Fibroblast of mammary gland (primary cell): ENCODE measurements at places on chromosomes 16 and 17.

GRCh38 chr17:13569398-13570123 lies 32.2 kb downstream of the HS3ST3A1 start:
- DNase-seq: no peak

DNA sequence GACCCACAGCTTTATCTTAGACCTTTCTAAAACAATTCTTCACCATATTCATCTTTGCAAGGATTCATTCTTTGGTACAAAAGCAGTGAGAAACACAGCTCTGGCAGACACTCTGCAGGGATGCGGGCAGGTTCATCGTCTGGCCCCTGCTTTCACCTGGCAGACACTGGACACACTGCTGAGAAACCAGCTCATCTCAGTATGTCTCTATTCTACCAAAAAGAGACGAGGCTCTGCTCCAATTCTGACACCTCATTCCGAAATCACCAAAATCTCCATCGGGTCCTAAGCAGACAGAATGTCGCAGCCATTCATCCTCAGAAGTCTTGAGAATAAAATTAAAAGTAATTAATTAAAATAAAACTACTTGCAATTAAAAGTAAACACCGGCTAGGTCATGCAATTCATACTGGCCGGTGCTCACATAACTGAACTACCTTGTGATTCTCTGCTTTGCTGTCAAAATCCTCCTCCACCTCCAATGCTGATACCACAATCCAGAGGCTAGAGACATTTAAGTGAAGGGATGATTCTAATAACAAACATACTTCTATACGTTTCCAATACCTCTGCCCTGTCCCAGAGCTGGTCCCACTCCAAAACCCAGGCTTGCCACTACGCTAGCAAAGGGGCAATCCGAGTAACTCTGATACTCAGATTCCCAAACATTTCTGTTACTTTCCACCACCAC lies 1.3 kb downstream of the RNF157 start:
- DNase-seq: no peak

- no peak for DNase-seq
These were observed 8.1 kb upstream of the NAGLU start for GRCh38 chr17:42527932-42528331.

DNA sequence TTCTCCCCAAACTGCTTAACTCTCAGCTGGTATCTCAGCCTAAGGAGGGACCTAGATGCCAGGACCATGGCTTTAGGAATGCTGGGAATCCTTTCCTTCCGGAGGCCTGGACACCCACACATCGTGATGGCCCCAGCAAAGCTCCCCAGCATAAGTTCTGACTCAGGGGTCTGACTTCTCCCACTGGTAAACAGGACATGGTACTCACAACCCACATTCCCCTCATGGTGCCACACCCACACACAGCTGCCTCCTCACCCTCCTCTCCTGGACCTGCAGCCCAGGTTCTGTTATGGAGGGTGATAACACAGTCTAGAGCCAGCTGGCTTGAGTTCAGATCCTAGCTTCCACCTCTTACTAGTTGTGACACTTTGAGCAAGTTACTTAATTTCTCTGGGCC lies 719 bp upstream of the RNF227 start:
- DNase-seq: peak; percentile 58

DNA sequence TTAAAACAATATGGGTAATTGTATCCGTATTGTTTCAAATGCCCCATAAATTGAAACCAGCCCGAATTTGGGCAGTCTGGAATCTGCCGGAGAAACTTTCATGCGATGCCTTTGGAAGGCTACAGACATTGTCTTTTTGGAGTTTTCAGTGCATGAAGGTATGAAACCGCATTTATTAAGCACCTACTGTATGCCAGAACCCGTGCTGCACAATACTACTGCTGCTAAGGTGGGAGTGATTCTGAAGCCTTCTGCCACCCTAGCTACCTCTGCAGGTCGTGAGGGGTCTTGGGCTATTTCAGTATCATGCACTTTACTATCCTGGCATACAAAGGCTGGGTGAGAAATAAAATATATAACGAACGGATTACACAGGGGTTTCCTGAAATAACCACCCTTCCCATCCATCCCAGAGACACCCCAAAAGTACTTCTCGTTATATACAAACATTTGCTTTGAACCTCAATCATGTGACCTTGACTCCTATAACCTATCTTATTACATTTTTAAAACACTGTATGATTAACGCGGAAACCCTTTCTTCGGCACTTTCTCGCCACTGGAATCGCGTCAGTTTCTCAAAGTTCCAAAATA lies 1.0 kb upstream of the MSI2 start:
- peak; percentile 22 for DNase-seq

GRCh38 chr16:11539641-11540050 lies 47.1 kb downstream of the LITAF start:
- DNase-seq: no peak

GRCh38 chr17:32593003-32593402 lies 106.2 kb downstream of the CDK5R1 start:
- no peak for DNase-seq

GRCh38 chr17:4446326-4447071 lies 12.8 kb downstream of the SPNS3 start:
- no peak for DNase-seq

DNA sequence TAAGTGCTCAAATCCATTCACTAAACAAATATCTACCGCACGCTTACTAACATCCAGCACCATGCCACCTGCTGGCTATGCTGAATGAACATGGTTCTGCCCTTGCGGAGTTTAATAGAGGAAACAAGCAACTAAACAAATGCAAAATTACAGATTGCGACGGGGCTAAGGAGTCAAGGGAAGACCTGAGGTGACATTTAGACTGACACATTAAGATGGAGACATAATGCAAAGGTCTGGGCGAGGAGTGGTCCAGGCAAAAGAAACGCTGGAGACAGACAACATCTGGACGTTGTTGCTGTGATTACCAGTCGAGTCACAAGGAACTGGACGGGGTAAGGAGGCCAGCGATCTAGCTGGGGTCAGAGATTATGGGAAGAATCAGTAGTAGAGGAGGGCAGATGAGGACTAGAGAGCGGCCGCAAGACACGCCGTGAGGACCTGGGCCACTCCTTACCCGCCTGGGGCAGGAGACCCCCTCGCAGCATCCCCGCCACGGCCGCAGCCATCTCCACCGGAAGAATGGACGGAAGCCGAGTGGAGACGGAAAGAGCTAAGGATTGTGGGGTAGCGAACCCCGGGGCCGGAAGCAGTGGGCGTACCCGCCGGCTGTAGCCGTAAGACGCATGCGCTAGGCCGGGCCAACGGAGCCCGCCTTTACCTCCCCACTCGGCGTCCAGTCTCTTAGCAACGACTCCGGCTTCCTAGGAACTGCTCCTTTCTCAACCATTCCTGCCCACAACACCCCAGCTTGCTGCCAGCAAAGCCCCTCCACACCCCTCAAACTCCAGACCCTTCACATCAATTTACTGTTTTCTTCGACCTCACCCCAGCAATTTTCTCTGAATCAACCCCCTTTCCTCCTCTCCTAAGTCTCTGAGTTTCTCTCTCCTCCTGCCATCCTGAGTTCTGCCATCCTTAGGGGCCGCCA lies at the start of the genes LRRC46 and MRPL10:
Gene LRRC46, plus strand, starts transcription at position 668 of the 931 bp plus-strand sequence. CDS start 320 bp downstream, outside the sequence.
Gene MRPL10, minus strand, starts transcription at position 539 of the 931 bp plus-strand sequence. Its CDS starts 30 bp downstream, at position 509.
- DNase-seq: peak; percentile 89

- no peak for DNase-seq
These were observed 8.8 kb downstream of the FAM171A2 start for GRCh38 chr17:44354582-44355561.

GRCh38 chr17:79971651-79972050 lies 64.0 kb downstream of the TBC1D16 start:
- DNase-seq: no peak

- peak; percentile 31 for DNase-seq
These were observed 3.3 kb upstream of the NACA2 start for GRCh38 chr17:61594294-61594825.

DNA sequence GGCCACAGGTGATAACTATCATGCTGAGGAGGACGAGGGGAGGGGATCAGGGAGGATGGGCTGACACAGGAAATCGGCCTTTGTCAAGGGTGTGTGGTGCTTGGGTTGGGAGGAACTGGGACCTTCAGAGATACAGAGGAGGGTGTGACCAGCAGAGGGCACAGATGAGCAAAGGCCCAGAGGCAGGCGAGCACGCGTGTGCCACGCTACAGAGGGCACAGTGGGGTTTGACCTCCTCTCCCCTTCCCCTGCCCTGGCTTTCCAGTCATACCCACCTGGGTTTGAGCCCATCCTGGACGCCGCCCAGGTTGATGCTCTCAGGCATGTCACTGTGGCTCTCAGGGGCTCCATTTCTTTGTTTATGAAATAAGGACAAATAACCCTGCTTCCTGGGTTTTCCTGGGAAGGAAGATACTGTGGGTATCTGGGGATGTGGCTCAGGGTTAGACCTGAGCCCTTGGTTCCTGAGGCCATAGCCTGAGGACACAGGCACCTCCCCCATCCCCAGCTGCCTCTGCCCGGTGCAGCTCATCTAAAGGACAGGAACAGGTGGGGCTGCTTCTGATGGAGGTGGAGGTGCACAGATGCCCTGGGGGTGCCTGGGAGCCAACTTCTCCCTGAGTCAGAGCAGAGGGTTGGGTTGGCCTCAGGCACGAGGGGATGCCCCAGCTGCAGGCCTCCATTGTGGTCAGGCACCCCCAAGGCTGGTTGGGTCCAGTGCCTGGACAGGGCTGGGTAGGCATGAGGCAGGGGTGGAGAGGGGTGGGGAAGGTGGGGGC lies 51.8 kb downstream of the BEAN1 start:
- DNase-seq: peak; percentile 65

DNA sequence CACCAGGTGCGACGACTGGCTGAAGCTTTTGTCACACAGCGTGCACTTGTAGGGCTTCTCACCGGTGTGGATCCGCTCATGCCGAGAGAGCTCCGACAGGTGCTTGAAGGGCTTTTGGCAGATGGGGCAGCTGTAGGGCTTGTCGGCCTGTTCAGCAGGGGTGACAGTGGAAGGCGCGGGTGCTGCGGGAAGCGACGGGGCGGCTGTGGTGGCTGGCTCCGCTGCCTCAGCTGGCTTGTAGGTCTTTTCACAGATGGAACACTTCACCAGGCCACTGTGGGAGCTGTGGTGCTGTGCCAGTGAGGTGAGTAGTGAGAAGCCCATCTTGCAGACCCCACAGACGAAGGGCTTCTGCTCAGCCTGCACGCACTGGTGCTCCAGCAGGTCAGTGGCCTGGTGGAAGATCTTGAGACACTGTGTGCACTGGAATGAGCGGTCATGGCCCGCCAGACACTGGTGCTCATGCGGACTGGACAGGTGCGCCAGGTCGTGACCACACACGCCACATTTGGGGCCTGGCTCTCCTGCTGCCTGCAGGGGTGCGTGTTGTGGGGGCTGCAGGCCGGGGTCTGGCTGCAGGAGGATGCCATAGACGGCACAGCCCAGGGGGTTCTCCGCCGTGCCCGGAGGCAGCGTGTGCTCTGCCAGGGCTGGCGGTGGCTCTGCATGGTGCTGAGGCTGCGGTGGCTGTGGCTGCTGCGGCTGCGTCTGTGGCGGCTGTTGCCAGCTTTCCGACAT lies 2.8 kb downstream of the ZNF319 start:
- no peak for DNase-seq

DNA sequence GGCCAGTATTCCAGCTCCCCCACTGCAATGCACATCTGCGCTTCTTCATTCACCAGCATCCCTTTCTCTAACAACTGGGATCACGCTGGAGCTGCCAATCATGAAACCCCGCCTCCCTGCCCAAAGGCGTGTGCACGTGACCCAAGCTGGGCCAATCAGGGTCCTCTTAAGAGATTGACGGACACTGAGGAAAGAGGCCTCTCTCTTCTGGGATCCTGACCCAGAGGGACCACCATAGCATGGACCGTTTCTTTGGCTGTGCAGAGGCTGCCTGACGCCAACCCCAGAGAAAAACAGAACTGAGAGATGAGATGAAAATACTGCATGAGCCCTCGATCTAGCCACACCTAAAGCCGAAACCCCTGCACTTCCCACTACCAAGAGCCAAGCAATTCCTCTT lies 32.0 kb downstream of the COTL1 start:
- no peak for DNase-seq

DNA sequence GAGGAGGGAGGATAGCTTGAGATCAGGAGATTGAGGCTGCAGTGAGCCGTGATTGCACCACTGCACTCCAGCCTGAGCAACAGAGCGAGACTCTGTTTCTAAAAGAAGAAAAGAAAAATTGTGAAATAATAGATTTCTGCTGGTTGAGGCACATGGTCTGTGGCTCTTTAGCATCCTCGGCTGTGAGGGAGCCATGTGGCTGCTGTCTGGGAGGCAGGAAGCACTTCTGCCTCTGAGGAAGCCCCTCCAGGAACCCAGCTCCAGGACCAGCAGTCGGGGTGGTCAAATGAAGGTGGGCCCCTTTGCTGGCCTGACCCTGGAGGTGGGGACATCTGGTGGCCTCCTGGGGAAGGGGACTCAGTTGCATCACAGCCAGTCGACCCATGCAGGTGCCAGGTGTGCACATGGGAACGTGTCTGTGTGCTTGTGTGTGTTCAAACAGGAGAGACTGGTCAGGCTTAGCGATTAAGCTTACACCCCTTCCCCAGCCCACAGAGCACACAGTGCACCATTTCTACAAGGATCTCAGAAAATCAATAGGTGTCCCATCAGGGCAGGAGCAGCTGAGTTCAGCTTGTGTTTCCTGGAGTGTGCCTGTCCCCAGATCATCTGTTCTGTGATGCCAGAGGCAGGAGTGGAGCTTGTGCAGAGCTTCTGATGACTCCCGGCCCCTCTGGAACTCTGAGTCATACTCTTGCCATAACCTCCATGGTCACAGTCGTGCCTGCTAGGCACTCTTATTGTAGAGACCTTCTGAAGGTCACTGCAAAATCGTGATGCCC lies 24.3 kb upstream of the MGAT5B start:
- no peak for DNase-seq

- DNase-seq: peak; percentile 92
These were observed 2.8 kb downstream of the MAPK8IP3 start for GRCh38 chr16:1708768-1709180.

GRCh38 chr17:67993153-67993997 lies 2.9 kb downstream of the C17orf58 start:
- peak; percentile 77 for DNase-seq

DNA sequence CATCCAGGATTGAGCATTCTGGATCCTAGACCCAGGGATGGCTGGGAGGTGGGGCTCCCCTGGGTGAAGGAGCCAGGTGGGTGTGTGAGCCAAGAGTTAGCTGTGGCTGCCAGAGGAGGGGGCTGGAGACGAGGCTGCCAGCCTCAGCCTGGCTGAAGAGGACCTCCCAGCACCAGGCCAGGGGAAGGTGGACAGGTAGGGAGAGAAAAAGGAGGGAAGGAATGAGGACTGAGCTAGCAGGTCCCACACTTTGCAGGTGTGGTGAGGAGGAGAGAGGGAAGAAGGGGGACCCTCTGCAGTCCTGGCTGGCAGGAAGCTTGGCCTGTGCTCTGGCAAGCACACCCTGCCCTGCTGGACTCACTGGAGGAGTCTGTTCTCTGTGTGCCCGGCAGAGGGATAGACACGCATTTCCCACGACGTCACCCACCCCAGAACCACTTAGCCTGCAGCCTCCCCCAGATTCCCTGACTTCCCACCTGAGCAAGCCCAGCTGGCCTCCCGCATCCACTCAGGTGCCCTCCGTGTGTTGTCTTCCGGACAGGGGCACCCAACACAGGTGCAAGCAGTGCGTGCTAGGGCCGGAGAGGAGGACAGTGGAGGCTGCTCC lies 42.0 kb downstream of the SOCS3 start:
- DNase-seq: no peak
